ENCODE measurements at places on chromosomes 6 and 20. TPM values are rescaled to one million over a fixed set of nuclear protein-coding genes. Genes with fewer than 3 reads are reported as not detected.

Gene KIF16B
- 2.9 TPM for total RNA-seq

Gene BPIFA1
- total RNA-seq, result not detected

Gene TPBG
- 55.1 TPM for total RNA-seq

Gene PTK7
- total RNA-seq, result 174 TPM

Gene NEDD9
- total RNA-seq, result 30.6 TPM

Gene LTA
- total RNA-seq, result not detected

Gene DPPA5
- not detected for total RNA-seq

Gene MEI4
- total RNA-seq, result not detected

Gene TINAG
- not detected for total RNA-seq

Gene SAMD3
- 2.8 TPM for total RNA-seq

Gene HDGFL1
- not detected for total RNA-seq

Gene NFKBIL1
- 19.9 TPM for total RNA-seq

Gene ADAM33
- 111 TPM for total RNA-seq

Gene AIF1
- 1.4 TPM for total RNA-seq

Gene GHRH
- not detected for total RNA-seq

Gene TNFRSF6B
- total RNA-seq, result 9.3 TPM

Gene ACAT2
- total RNA-seq, result 55.0 TPM
